ENCODE measurements at places on chromosomes 11 and 22.

GRCh38 chr22:47804281-47804680, 1041.8 kb downstream of the TBC1D22A start:
- no peak for DNase-seq

GRCh38 chr11:65260756-65261590, 789 bp upstream of the POLA2 start:
- no peak for DNase-seq

- DNase-seq, result no peak
Observed at GRCh38 chr22:24187731-24188644, 6.7 kb downstream of the SUSD2 start.

DNA sequence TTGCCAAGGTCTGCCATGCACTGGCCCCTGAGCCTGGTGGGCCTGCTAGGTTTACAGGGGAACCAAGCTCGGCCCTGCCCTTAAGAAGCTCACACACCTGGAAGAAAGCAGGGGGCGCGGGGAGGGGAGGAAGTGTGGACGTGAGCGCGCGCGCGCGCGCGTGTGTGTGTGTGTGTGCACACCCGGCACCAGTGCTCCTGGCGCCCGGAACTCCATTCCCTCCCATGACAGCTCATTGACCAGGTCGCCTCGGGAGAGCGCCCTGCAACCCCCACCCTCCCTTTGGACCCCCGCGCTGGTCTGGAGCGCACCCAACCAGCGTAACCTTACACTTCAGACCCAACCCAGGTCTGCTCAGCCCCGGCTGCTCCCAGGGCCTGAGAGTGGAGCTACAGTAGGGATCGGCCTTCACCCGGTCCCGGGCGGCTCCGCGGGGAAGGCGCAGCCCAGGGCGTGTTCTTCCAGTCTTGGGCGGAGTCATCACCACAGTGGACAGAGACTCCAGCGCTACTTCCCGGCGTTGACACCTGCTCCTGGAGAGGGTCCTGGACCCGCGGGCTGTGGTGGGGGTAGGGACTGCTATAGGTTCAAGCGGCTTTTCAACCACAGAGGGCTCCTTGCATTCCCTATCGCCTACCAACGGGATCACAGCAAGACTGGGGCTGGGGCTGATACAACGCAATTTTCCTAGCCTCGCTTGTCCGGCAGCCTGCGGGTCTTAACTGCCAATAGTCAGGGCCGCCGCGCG, 1.5 kb downstream of the GALNT18 start:
- no peak for DNase-seq

- DNase-seq, result no peak
Observed at GRCh38 chr11:6635082-6635932, 16.1 kb upstream of the TPP1 start.

- no peak for DNase-seq
Observed at GRCh38 chr11:19244084-19244483, 3.3 kb upstream of the E2F8 start.

GRCh38 chr11:128151780-128152179, 435.6 kb downstream of the ETS1 start:
- DNase-seq, result no peak

DNA sequence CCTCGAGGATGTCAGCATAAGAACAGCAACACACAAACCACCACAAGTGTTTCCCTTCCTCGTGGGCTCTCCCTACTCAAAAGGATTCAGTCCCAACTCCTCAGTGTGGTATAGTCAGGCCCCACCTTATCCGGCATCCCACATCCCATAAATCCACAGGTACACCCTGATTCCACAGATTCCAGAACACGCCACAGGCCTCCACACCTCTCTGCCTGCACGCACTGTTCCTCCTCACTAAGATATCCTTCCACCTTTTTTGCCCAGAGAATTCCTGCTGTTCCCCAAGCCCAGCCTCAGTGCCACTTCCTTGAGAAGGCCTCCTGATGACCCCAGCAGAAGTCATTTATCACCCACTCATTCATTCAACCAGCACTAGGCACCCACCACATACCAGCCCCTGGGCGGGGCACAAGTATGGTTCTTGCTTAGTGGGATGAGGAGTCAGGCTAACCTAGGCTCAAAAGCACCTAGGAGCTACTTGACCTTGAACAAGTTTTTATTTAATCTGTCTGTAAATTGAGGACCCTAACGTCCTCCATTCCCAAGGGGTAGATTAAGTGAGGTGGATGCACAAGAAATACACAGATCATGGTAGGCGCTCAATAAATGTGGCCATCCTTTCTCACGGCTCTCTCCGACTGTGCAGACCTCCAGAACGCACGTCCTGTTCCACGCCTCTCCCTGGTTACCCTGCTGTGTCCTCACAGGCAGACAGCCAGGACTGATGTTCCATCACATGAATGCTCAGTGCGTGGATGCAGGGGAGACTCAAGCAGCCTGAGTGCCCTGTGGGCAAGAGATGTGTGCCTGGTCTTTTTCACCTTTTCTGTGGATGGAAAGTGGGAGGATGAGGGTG, 2.1 kb upstream of the KCNJ4 start:
- DNase-seq, result no peak

DNA sequence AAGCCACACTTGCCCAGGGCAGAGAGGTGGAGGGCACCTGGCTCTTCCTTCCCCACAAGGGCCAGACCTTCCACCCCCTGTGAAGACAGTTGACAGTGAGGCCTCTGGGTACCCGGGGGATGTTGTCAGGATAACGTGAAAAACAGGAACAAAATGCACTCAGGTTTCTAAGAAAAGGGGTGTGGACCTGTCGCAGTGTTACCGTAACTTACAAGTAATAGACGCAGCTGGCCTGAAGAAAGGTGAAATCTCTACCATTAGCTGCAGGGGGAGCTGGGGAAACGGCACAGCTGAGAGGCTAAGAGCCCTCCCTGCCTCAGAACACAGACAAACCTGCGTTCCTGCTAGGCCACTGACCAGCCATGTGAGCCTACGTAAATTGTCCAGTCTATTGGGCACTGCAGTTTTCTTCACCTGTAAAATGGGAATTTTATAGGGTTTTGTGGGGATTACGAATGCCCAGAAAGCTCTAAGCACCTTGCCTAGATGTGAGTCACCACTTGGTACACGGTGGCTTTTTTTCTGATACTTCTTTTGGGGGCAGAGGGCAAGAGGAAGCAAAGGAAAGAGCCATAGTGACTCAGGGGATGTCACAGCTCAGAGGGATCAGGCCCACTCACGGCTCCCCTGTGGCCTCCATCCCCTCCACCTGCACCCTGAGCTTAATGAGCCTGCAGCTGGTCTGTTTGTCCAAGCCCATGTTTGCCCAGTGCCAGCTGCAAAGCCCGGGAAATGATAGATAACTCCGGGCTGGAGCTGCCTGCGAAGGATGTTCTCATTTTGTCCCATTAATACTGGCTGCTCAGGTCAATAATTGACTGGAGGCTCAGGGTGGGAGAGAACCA, 18.4 kb upstream of the CABP7 start:
- no peak for DNase-seq

GRCh38 chr11:3221408-3222002, 2.9 kb upstream of the MRGPRG start:
- no peak for DNase-seq

DNA sequence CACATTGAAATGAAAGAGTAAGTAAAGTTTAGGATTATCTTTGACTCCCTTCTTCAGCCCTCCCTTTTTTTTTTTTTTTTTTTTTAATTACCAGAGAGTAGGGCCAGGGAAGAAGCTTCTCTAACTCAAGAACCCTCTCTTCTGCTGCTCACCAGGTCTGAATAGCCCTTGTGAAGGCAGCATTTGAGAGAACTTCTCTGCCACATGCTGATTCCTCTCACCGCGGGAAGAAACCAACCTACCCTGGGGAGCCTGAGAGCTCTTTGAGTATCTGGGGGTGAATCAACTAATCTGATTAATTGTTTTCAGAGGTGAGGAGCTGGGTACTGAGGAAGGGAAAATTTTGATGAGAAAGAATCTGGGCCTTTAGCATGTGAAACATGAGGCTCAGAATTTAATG, 434.5 kb upstream of the CCDC90B start:
- no peak for DNase-seq

DNA sequence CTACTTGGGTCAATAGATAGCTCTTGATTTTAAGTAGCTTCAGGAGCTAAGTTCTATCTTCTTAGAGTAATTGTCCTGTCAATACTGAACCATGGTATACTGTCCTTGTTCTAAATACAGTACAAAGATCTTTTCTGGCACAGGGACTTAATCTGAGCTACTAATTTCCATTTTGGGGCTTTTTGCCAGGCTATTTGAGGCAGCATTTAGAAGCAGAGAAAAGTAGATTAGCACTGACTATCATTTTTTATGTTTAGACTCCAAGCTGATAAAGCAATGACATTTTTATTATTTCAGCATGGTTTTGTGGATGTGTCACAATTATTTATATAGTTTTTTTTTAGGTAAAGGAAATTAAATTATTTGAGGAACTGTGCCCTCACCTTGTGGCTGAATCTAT, 163.2 kb downstream of the FAT3 start:
- DNase-seq, result no peak

- no peak for DNase-seq
Observed at GRCh38 chr11:68353669-68354068, 41.3 kb downstream of the LRP5 start.

- no peak for DNase-seq
Observed at GRCh38 chr22:21803811-21804249, 63.6 kb downstream of the MAPK1 start.

DNA sequence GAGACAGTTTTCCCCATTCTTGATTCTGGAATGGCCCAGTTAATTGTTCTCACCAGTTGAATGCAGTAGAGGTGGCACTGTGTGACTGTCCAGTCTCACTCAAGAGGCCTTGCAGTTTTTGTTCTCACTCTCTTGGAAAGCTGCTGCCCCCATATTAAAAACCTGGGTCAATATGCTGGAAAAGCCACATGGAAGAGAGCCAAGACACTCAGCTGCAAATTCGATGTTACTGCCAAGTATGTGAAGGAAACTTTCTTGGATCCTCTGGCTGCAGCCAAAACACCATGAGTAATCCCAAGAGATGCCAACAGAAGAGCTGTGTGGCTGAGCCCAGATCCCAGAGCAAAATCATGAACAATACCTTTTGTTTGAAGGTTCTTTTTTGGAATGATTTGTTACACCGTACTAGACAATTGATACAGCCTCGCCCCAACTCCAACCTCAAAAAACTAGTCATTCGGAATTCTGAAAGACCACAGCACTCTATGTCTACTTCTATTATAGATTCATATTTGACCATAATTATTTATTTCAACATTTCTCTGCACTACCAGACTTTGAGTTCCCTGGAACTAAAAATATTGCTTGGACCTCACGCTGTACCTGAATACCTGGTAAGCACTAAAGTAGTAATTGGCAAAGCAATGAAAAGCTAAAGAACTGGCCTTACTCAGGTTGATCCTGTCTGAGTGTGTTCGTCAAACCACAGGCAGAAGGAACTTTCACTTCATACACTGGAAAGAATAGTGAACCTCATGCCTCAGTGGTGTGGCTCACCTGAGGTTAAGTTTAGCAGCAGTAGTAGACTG, 378.8 kb downstream of the ETS1 start:
- DNase-seq, result no peak

DNA sequence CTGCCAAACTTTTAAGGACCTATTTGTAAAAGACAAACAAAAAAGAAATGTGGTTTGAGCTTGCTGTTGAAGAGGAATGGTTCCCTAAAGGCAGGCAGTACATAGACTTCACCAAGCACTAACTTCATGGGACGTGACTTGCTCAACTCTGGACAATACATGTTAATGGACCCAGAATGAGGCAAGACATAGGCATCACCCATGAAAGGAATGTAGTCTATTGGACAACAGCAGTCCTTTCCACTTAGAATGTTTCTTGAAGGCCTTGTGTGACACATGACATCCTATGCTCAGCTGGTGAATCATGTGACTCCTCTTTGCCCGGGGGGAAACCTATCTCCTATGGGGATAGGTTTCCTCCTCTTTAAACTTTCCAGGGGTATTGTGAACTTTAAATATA, 246.4 kb upstream of the BLID start:
- DNase-seq, result no peak

DNA sequence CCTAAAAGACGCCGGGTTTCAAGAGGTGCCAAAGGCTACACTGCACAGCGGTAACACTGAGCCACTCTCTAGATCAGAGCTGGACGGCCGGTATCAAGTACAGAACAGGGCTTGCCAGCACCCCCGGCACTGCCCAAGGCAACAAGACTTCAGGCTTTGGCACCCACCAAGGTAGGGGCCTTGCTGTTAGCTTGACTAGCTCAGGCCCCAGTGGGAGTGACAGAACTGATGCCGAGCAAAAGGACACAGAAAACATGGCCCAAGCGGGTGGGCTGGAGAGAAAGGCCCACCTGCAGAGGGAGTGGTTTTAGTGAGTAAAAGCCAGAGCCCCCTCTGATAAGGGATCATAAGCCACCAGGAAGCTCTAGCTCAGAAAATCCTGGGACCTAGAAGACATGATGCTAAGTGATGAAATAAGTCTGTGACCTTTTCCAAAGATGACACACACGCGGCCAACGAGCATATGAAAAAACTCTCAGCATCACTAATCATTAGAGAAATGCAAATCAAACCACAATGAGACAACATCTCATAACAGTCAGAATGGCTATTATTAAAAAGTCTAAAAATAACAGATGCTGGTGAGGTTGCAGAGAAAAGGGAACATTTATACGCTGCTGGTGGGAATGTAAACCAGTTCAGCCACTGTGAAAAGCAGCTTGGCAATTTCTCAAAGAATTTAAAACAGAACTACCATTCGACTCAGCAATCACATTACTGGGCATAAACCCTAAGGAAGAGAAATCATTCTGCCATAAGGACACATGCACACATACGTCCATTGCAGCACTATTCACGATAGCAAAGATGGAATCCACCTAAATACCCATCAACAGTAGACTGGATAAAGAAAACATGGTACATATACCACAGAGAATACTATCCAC, 12.9 kb downstream of the EHD1 start:
- peak; percentile 16 for DNase-seq

DNA sequence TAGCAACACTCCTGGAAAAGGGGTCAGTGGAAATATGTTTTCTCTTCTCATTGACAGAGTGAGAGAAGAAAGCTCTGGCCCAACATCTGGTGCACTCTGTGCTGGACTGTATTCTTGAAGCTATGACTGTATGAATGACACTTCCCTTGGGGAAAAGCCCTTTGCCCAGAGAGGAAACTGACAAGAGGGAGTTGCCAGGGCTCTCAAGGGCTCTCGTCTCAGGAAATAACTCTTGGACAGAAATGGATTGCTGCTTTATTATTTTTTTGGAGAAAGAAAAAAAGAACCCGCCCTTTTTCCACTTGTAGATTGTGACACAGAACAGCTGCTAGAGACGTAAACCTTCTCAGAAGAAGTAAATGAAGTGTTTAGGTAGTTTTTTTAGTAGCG, 11.4 kb downstream of the ETS1 start:
- no peak for DNase-seq

- no peak for DNase-seq
Observed at GRCh38 chr11:60848714-60849151, 6.8 kb downstream of the CCDC86 start.

All from stimulated activated CD4-positive, alpha-beta T cell treated with anti-CD3 and anti-CD28 coated beads, Interleukin-4, amount 100 ng/mL, for 1 hour (primary cell).